Subcutaneous preadipocyte (primary cell): ENCODE measurements at places on chromosomes 3 and 15. TPM values are rescaled to one million over a fixed set of nuclear protein-coding genes. Genes with fewer than 3 reads are reported as not detected.

Gene GHSR
- not detected in 2 replicates for total RNA-seq

Gene IGF1R
- total RNA-seq, result 13.6 and 21.5 TPM in 2 replicates

Gene PIERCE2
- 0.73 and 1.4 TPM in 2 replicates for total RNA-seq

Gene VEPH1
- 13.2 and 35.4 TPM in 2 replicates for total RNA-seq

Gene FOXB1
- total RNA-seq, result not detected in 2 replicates

Gene LRRIQ4
- total RNA-seq, result not detected in 2 replicates

Gene PLSCR5
- total RNA-seq, result not detected in 2 replicates

Gene KATNBL1
- total RNA-seq, result 30.1 and 52.4 TPM in 2 replicates

Gene RTP1
- total RNA-seq, result not detected in 2 replicates

Gene ZNF662
- total RNA-seq, result 0.98 and 2.2 TPM in 2 replicates

Gene ACKR2
- 0.20 TPM in 1 of 2 replicates, not detected in the other for total RNA-seq

Gene CELSR3
- total RNA-seq, result 0.59 and 0.73 TPM in 2 replicates

Gene GP5
- total RNA-seq, result under 0.01 TPM in 1 of 2 replicates, not detected in the other

Gene CYP1A1
- under 0.01 and 0.37 TPM in 2 replicates for total RNA-seq

Gene LTK
- 0.20 TPM in 1 of 2 replicates, not detected in the other for total RNA-seq

Gene SLC51A
- not detected in 2 replicates for total RNA-seq

Gene CACNA2D3
- total RNA-seq, result under 0.01 TPM in 1 of 2 replicates, not detected in the other

Gene PLA2G4D
- not detected in 2 replicates for total RNA-seq

Gene TMEM45A
- total RNA-seq, result 20.7 and 39.7 TPM in 2 replicates

Gene GOLGA8M
- 0.73 TPM in 1 of 2 replicates, not detected in the other for total RNA-seq

Gene TMEM40
- total RNA-seq, result 0.20 TPM in 1 of 2 replicates, not detected in the other

Gene MKRN3
- total RNA-seq, result 2.3 TPM in 1 of 2 replicates, not detected in the other

Gene FGD5
- 5.3 and 10.3 TPM in 2 replicates for total RNA-seq

Gene FETUB
- total RNA-seq, result not detected in 2 replicates

Gene TMEM158
- 26.8 and 35.0 TPM in 2 replicates for total RNA-seq

Gene PRSS50
- not detected in 2 replicates for total RNA-seq

Gene PP2D1
- not detected in 2 replicates for total RNA-seq

Gene ATP13A4
- under 0.01 and 0.20 TPM in 2 replicates for total RNA-seq

Gene MOBP
- total RNA-seq, result not detected in 2 replicates

Gene SLC22A14
- total RNA-seq, result 0.20 and 1.5 TPM in 2 replicates

Gene ERICH6
- total RNA-seq, result under 0.01 TPM in 1 of 2 replicates, not detected in the other

Gene ADAMTSL3
- total RNA-seq, result 0.20 and 0.37 TPM in 2 replicates

Gene MFSD1
- total RNA-seq, result 72.3 and 81.6 TPM in 2 replicates

Gene NPAP1
- total RNA-seq, result not detected in 2 replicates

Gene PLSCR2
- total RNA-seq, result not detected in 2 replicates

Gene SERINC4
- total RNA-seq, result 0.20 TPM in 1 of 2 replicates, not detected in the other

Gene CYP1A2
- not detected in 2 replicates for total RNA-seq

Gene QARS1
- 239 and 293 TPM in 2 replicates for total RNA-seq

Gene EIF4G1
- 215 and 293 TPM in 2 replicates for total RNA-seq

Gene DZIP1L
- 15.8 and 27.2 TPM in 2 replicates for total RNA-seq

Gene ASB14
- not detected in 2 replicates for total RNA-seq

Gene OSTN
- total RNA-seq, result not detected in 2 replicates

Gene ERC2
- under 0.01 and 0.20 TPM in 2 replicates for total RNA-seq

Gene ZNF660
- 0.20 and 1.8 TPM in 2 replicates for total RNA-seq

Gene DUOX1
- total RNA-seq, result under 0.01 TPM in 1 of 2 replicates, not detected in the other

Gene BBS4
- total RNA-seq, result 10.9 and 15.1 TPM in 2 replicates

Gene STRIT1
- total RNA-seq, result not detected in 2 replicates

Gene GP9
- total RNA-seq, result not detected in 2 replicates

Gene TMEM108
- under 0.01 TPM in 1 of 2 replicates, not detected in the other for total RNA-seq

Gene UBA7
- 26.6 and 36.0 TPM in 2 replicates for total RNA-seq

Gene PRR23A
- total RNA-seq, result not detected in 2 replicates

Gene MKRN2OS
- not detected in 2 replicates for total RNA-seq

Gene C3orf33
- total RNA-seq, result 1.6 and 2.2 TPM in 2 replicates

Gene VGLL3
- total RNA-seq, result 52.6 and 73.9 TPM in 2 replicates

Gene APOD
- 45.4 and 204 TPM in 2 replicates for total RNA-seq
